ENCODE measurements at places on chromosomes 3 and 15.
A peak's percentile ranks its signal among the peaks of the same experiment; 100 is the strongest.

DNA sequence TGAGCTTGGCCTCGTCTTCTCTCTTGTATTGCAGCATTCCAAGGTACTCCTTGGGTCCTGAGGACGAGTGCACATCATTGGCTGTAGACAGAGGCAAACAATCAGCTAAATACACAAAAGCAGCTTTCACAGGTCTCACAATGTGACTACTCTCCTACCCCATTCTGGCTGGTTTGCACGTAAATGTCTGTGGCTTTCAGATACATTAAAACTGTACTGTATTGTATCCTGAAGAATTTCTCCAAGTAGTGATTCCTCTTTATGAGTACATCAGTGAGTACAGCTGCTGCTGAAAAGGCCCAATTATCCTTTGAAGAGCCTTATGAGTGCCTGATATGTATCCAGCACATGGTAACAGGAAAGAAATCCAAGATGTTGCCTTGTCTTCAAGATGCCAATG lies 22.0 kb upstream of the GNB5 start:
- DNase-seq, result no peak

GRCh38 chr3:71244826-71245488 lies 338.6 kb downstream of the FOXP1 start:
- DNase-seq, result peak; percentile 94

- no peak for DNase-seq
These were observed 129.8 kb downstream of the CACNA1D start for GRCh38 chr3:53624061-53624857.

- no peak for DNase-seq
These were observed 37.1 kb downstream of the PROS1 start for GRCh38 chr3:93936549-93936948.

Measured in fibroblast of skin of back (primary cell).